ENCODE measurements at places on chromosomes 12 and 14.

GRCh38 chr12:57772429-57773322 is at the start of gene EEF1AKMT3:
TSS of gene EEF1AKMT3 (plus strand) at chr12:57772614. CDS start at chr12:57772725, 111 bp downstream.
- no peak for DNase-seq

GRCh38 chr14:75280831-75281653 is 2.4 kb downstream of the FOS start:
- DNase-seq: no peak

GRCh38 chr14:80445605-80446004 is 234.3 kb upstream of the DIO2 start:
- DNase-seq: no peak

GRCh38 chr12:44709166-44709565 is 166.9 kb downstream of the NELL2 start:
- DNase-seq: no peak

GRCh38 chr12:117140397-117141096 is 41.3 kb upstream of the TESC start:
- no peak for DNase-seq

GRCh38 chr12:91133871-91134270 is 22.6 kb upstream of the LUM start:
- DNase-seq: no peak

- no peak for DNase-seq
These were observed 18.6 kb upstream of the CCDC198 start for GRCh38 chr14:57512220-57512619.

DNA sequence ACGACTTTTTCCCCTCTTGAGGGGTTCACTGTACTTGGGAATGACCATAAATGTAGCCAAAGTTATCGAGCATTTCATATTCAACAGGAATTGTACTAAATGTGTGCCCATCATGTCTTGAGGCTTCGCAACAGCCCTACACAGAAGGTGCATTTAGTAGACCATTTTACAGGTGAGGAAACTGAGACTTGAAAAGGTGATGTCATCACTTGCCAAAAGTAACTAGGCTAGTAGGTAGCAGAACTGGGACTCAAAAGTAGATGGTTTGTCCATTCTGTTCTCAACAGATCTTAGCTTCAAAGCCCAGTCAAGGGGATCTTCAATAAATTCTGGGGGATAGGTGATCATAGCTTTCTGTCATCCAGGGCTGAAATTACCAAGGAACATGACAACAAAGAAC is 782.2 kb downstream of the MED13L start:
- DNase-seq: no peak

DNA sequence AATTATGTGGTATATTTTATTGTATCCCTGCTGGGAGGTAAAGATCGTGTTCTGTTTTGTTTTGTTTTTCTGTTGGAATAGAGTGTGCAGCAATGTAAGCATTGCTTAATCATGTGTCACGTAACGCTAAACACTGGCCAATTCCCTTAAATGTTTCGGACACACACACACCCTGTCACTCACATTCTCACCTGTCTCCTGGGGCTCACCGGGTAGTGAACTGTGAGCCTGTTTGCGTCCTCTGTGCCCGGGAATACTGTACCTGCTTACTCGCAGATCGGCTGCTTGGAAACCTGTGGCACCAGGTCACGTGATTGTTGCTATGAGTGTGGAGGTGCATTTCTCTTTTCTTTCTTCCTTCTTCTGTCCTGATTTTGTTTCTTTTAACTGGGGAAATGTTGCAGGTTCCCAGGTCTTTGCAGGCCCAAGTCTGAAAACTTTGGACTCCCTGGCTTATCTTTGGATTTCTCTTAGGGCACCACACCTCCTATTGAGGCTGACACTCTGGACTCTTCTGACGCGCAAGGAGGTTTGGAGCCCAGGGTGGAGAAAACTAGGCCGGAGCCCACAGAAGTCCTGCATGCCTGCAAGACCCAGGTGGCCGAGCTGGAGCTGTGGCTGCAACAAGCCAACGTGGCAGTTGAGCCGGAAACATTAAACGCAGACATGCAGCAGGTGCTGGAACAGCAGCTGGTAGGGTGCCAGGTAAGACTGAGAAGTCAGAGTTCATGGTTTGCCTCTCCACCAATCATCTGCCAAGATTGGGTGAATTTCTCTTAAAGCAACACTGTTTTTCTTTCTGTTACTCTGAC is 181.1 kb downstream of the ESR2 start:
- no peak for DNase-seq

- DNase-seq: no peak
These were observed 49.4 kb upstream of the FRMD6 start for GRCh38 chr14:51602310-51602709.

DNA sequence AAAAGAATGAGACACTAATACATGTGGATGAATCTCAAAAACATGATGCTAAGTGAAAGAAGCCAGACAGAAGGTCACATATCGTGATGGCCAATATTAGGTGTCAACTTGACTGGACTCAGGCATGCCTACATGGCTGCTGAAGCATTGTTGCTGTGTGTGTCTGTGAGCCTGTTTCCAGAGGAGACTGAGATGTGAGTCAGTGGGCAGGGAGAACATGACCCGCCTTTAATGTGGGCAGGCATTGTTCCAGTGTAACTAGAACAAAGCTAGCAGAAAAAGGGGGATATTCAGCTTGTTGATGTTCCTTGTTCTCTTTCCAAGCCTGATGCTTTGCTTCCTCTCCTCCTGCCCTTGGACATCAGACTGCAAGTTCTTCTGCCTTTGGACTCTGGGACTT is 47.6 kb downstream of the DCAF5 start:
- DNase-seq: no peak

- DNase-seq: no peak
These were observed 68.9 kb downstream of the SLC6A15 start for GRCh38 chr12:84843593-84844144.

- no peak for DNase-seq
These were observed 21.1 kb downstream of the OR6J1 start for GRCh38 chr14:22623047-22623446.

DNA sequence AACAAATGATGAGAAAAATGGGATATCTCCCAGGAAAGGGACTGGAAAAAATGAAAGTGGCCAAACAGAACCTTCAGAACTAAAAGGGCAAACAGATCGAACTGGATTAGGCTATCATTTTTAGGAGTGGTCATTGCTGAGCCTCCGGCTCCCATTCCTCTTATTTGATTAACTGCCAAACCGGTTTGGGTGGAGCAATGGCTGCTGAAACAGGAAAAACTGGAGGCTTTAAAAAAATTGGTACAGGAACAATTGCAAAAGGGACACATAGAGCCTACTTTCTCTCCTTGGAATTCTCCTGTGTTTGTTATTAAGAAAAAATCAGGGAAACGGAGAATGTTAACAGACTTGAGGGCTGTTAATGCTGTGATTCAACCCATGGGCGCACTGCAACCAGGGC is 49.7 kb downstream of the TNFAIP2 start:
- no peak for DNase-seq

DNA sequence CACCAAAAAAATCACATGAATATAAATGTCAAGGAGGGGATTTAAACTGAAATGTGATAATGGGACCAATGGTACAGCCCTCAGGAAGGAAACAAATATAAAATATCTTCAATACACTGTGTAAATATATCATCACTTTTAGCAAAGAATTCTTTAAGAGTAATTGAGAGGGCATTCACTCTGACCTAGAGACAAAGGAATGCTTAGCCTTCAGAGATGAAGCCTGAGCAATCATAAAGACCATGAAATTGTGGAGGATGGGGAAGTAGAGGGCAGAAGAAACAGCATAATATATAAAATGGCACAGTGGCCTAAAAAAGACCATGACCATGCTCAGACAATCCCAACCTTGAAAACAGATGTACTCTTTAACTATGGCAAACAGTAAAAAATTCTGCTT is 20.4 kb downstream of the YAF2 start:
- DNase-seq: no peak

- DNase-seq: no peak
These were observed 79.1 kb upstream of the ATP2B1 start for GRCh38 chr12:89787763-89788162.

- no peak for DNase-seq
These were observed 85.4 kb downstream of the HECTD1 start for GRCh38 chr14:31122098-31122611.

GRCh38 chr12:64457032-64457431 is 5.1 kb downstream of the TBK1 start:
- DNase-seq: no peak

GRCh38 chr12:87967871-87968270 is 61.3 kb downstream of the C12orf50 start:
- DNase-seq: no peak

DNA sequence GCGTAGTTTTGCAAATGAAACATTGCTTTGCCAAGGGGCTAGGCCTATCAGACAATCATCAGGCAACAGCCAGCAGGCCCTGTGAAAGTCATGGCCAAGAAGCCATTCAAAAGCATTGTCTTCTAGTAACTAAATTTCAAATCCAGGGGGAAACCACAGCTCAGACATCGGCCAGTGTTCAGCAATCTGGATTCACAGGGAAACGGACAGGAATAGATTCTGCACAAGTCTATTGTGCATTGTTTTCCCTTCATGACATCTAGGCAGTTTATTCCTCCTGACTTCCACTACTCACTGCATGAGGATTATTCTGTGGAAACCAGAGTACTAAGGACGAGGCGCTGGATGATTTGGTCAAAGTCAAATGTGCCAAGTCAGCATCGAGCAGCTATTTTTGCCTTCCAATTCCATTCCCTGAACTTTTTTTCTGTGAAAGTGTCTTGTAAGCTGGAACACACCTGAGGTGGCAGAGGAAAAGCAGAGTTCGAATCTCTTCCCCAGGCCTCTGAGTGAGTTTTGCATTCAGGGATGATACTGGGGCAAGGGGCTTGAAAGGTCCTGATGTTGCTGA is 75.4 kb downstream of the VCPKMT start:
- DNase-seq: no peak

DNA sequence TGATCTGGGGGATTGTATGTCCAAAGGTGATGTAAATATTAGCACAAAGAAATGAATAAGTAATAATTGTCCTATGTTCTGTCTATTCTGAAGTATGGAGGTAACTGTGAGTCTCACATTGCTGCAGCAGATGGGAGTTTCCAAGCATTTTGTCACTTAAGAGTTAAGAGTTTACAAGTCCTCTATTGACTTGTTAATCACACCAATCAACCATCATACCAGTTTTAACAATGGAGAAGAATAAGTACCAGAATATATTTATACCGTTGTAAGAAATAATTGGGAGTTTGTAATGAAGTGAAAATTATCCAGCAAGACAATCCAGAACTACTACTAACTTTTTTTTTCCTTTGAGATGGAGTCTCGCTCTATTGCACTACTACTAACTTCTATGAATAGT is 139.1 kb downstream of the MDGA2 start:
- no peak for DNase-seq

- no peak for DNase-seq
These were observed 169.2 kb downstream of the PIK3C2G start for GRCh38 chr12:18430425-18431048.

DNA sequence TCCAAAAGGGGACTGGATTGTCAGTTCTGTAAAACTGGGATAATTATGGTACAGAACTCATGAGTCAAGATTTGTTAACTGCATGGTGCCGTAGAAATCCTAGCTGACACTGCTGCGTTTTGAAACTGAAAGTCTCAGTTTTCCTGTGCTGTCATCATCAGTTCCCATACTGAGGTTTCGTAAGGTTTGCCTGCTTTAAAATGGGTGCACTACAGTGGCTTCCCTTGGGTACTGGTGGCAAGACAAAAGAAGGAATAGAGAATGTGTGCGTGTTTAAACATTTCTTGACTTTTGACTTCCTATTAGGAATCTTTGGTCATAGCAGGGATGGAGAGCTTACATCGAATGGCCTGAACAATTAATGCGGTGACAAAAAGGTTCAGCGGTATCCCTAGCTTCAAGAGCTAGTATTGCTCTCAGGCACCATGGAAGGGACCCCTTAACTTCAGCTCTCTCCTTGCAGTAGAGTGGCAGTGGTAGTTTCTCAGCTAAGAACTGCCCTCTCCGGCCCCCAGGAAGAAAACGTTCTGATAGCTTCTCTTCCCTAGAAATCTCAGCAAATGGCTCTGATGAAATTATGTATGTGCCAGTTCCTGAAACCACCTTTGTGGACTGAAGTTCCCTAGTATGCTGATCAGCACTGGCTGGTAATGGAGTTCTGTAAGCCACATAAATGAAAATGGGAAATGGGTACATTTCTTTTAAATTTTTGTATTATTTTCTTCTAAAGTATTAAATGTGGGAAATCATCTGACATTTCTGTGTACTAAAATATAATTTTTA is 28.9 kb downstream of the ANO6 start:
- no peak for DNase-seq

DNA sequence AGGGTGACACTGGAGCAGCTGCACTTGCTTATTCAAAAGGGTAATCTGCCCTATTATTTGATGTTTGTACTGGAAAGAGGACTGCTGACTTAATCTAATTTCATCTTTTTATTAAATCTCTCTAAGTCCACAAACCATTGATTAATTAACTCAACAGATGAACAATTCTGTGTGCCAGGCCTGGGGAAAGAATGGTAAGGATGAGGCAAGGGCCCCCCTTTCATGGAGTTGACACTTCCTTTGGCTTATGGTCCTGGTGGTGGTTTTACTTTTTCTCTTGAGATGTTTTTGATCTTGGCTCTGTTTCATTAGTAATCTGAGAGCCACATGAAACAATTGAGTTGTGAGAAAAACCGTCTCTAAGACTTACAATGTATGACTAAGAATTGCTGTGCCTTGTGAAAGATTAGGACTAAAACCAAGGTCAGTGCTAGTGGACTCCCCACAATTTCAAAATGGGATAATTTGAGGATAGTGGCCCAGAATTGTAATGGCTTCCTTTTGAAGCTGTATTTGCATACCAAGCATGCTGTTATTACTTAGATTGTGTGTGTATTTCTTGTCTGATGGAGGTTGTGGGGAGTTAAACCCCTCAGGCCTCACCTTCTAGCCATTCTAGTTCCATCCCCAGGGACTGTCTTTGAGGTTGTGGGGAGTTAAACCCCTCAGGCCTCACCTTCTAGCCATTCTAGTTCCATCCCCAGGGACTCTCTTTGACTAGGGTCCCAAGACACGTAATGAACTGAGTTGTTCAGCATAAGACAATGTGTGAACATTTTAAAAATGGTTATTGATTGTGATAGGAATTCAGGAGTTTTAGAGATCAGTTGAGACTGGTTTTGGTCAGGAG is 52.5 kb upstream of the EVL start:
- DNase-seq: no peak

DNA sequence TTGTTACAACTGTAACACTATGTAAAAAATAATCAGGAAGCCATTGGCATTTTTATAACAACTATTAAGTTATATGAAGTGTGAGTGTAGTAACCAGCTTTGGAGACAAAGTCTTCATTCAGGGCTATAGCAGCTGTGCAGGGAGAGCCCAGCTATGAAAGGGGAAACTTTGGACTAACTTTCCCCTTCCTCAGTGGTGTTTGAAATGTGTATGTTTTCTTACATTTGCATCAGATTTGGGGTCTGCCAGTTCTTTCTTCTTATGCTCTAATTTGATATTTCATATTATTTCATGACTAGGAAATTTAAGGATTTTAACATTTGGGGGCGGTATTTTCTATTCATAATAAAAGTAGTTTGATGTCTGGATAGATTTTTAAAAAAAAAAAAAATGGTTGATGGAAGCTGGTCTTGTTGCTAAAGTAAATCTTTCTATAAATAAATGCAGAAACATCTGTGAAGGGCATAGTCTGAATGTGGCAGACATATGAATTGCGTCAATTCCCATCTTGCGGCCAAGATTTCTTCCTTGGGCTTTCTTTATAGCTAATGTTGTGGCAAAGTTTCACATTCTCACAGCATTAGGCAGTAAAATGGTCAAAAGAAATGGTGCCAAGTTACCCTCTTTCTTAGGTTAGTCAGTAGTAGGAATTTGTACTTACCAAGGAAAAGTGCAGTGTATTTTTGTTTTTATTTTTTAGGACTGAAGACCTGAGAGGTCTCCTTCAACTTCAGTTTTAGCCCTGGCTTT is 35.6 kb downstream of the RASSF8 start:
- no peak for DNase-seq

- DNase-seq: no peak
These were observed 544.0 kb downstream of the CCER1 start for GRCh38 chr12:90410962-90411361.
